ENCODE measurements at places on chromosomes 2 and 18.

DNA sequence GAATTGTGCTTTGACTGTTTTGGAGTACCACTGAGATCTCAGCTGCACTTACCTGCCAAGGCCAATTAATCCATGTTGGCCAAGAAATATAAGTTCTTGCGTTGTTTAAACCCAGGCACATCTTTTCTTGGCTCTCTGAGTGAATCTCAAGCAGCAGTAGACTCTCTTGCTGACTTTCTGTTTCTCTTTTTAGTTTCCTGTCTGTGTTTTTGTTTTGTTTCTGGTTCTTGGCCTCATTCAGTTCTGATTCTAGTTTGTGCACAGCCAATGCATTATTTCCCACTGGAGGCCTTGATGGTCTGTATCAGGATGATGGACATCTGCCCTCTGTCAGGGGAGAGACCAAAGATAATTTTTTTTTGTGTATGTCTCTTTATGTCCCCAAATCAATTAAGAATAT, 379.4 kb downstream of the CDH2 start:
- no peak for DNase-seq

DNA sequence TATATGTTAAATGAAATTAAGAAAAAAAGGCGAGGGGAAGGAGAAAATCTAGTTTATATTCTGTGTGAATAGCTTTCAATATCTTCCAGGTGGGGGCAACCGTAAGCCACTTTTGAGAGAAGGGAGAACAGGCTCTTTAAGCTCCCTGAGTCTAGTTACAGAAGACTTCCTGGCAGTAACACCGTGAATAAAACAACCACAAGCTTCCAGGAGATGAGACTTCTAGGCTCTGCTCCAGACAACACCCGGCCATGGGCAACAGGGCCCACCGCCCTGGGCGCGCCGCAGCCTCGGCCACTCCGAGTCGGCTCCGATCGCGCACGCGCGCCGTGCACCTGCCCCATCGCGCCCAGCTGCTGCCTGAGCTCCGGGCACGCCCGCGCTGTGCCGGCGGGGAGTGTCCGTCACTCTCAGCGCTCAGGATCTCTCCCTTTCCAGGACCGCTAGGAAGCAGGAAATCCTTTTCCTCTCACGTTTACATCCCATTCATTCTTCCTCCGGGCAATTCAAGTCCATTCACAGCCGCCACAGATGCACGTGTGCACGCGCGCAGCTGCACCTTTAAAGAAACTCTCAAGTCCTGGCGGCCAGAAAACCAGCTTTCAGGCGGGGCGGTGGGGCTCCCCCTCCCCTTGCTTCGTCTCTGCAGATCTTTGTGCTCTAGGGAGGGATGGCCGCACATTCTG, 19.4 kb upstream of the PAX3 start:
- no peak for DNase-seq

DNA sequence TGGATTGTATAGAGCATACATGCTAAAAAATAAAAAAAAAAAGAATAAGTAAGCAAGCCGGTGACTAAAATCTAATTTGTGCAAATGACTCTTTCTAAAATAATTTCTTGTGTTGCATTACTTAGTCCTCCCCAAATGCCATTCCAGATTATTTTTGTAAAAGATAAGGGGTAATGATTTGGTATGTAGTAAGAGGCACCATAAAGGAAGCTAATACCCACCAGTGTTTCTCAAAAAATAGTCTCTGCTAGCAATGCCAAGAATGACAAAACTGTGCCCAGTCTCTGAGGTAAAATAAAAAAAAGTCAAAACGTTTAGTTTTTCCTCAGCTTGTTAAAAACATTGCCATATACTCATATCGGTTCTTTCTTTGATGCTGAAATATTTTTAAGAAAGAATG, 2.7 kb downstream of the METTL5 start:
- no peak for DNase-seq

DNA sequence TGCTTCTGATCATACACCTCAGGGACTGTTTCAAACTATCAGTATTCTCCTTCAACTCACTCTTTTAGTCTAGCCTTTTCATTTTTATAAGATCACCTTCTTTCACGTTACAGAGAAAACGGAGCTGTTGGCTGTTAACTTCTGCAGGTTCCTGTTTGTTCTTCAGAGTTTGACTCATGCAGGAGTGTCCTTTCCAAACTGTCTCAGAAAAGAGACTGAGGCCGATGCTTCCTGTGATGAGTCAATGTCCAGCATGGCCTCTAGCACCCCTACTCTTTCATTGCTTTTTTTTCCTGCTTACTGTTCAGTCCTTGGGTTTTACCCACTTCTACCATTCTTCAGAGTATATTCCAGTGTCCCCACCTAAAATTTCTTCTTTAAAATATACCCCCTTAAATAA, 240.8 kb upstream of the RGPD4 start:
- no peak for DNase-seq

- no peak for DNase-seq
Measured at GRCh38 chr2:118994778-118995177, 52.8 kb downstream of the MARCO start.

GRCh38 chr2:29394981-29395350, 279.8 kb downstream of the CLIP4 start:
- DNase-seq = no peak

DNA sequence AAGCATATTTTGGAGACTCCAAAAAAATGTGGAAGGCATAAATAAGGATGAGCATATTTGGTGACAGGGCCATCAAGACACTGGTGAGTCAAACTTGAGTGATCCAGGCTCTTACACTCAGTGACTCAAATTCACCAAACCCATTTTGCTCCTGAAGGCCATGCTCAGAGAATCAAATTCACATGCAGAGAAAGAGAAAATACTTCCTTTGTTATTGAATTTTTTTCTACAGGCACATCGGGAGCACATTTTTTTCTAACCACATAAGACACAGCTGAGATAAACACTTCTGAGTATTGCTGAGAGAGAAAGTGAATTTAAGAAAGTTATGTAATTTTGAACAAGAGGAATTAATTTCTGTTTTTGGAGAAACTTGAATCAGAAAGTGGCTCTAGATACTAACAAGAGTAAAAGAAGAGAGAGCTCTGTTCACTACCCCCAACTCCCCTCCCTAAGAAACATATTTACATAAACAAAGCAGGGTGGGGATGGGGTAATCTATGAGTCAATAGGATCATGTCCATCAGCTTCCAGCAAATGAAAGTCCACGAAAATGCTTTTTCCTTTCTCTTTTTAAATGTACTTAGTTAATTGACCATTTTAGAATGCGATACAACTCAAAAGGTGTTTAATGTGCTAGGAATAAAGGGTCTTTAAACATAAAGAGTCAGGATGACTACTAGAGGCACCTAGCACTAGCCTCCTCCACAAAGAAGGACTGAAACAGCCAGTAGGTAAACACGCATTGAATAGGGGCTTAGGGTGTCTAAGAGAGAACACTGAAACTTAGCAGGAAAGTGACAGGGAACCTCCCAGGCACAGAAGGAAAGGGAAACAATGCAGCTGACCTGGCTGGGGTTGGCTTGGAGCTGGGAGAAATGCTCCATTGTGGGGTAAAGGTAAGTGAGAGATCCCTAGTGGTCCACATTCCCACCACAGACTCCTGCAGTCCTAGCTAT, 152.3 kb downstream of the KCNE4 start:
- no peak for DNase-seq

DNA sequence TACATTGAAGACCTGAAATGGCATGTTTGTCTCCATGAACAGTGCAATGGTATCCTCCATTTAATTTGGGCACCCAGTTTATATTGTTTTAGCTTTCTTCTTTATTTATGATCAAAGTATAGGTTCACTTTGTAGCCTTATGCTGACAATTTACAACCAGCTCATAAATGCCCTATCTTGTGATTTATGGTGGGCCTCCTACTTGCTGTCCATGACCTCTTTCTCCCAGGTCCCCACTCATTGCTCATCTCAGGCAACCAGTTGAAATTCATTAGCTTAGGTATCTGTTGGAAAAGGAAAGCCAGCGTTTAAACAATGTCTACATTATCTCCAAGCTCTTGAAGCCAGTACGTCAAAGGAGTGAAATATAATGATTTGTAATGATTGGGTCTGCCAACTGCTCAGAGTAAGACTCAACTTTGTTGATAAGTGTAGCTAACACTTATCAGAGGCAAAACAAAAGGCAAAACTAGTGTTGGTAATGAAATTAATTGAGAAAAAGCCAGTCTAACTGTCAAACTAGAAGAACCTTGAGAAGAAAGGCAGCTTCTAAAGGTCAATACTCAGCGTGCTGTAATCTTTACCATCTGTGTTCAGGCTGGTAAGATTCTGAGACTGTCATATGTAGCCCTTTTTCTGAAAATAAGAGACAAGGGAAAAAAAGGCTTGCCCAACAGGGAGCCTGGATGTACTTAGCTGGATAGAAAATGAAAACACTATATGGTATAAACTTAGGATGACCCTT, 695.9 kb downstream of the EPHA4 start:
- DNase-seq = no peak

- no peak for DNase-seq
Measured at GRCh38 chr18:76489081-76489480, 6.0 kb downstream of the ZNF516 start.

DNA sequence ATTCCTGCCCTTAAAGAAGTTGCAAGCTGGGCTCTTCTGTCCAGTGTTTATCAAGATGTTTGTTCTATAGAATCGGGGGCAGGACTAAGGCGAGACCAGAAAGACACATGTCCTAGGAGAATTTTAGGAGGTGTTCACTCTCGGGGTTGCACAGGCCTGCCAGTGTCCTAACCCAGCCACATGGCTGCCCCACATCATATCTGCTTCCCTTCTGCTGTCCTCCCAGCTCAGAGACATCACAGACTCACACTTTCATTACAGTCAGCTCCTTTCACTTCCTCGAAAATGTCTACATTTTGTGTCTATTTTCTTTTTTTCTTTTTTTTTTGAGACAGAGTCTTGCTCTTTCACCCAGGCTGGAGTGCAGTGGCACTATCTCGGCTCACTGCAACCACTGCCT, 10.7 kb upstream of the MRO start:
- DNase-seq = peak; percentile 61

DNA sequence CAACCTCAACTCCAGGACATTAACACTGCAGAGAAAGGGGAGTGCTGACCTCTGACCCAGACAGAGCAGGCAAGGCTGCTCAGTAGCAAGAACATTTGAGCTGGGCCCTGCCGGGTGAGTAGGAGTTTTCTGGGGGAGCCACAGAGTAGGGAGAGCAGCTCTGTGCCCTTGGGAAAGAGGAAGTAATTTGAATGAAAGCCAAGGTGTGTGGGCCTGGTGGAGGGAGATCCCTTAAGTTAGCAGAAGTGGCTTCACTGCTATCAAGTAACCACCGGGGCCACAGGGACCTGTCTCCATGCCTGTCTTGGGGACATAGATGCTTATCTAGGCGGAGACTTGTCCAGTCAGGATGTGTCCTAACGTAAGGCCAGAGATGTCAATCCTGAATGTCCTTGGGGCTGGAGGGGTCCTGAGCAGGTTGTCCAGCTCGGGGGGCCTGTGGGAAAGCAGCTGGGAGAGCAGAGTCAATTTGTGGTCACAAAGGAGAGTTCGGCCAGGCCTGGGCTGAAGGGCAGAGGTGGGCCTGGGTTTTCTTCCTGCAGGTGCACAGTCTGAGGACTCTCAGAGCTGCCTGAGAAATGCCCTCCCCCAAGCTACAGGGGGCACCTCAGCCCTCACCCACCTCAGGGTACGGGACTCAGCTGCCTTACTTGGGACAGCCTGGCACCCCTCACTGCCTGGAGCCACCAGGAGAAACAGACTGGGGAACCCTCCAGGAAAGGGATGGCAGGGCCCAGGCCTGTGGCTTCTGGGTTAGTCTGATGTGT, 15.0 kb upstream of the OTOF start:
- peak; percentile 62 for DNase-seq

DNA sequence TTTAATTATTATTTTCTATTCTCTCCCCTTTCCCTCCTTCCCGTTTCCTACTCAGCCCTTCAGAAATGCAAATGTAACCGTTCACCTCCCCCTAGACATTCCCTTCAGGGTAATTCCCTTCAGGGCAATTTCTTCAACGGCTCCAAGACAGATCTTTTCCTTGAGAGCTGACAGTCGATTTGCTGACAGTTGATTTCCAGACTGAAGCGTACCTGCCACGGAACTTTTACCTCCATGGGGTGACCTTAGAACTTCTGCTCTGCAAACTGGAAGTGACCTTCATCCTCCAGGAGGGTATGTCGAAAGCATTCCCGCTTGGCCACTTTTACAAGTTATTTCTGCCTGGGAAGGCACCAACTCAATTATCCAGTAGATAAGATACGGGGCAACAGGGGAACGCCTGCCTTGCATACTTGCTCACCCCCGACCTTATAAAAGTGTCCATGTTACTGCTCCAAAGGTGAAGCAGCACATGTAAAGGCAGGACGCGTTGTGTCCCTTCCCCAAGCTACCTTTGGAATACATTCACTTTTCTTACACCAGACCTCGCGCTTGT, 18.5 kb downstream of the B3GNT7 start:
- DNase-seq = no peak

DNA sequence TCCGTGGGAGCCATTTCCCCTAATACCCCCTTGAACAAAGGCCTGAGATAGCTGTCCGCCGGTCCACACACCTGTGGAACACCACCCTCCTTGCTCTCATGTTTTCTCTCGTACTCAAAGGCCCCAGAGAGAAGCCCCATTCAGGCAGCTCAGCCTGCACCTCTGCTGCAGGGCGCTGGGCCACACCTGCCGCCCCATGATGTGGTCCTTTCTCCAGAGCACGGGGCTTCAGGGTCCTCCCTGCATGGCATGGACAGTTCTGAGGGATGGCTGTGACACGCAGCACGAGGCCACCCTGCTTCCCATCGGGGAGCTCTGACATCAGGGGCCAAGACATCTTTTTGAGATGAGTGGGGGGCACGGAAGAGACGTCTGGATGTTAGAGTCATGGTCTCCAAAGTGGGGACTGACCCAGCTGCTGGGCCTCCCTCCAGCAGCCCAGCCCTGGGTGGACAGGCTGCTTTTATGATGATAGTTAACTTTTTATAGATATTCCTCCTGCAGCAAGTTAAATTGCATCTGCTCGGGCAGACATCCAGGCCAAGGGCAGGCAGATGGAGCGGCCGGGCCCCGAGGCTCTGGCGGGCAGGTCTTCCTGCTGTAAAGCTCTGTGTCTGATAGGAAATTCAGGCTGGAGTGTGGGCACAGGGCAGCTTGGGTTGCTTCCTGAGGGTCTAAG, 56.7 kb downstream of the SDC1 start:
- no peak for DNase-seq

GRCh38 chr2:207285473-207285815, 119.7 kb upstream of the KLF7 start:
- no peak for DNase-seq

- DNase-seq = no peak
Measured at GRCh38 chr2:9532421-9532820, 23.2 kb downstream of the ADAM17 start.

- peak; percentile 64 for DNase-seq
Measured at GRCh38 chr2:239769554-239770245, 255.4 kb downstream of the NDUFA10 start.

DNA sequence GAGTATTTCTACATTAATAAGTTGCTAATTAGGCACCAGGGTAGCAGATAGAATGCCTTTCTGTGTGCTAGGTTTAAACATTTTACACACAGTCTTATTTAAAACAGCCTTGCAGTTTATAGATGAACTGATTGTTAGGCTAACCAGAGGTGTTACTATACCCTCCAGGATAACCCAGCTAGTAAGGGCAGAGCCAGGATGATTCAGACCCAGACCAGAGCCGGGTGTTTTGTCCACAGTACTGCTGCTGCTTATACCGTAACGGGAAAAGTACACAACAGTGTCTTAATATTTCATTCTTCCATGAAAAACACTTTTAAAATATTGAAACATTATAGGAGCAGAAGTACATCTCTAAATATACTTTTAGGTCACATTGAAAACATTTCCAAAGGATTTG, 82.7 kb downstream of the MALT1 start:
- no peak for DNase-seq

GRCh38 chr2:210676067-210676466, 119.7 kb downstream of the CPS1 start:
- no peak for DNase-seq

GRCh38 chr2:113977060-113977659, 87.3 kb downstream of the ACTR3 start:
- DNase-seq = no peak

Data from aorta (tissue), 5 donors.